ENCODE measurements at places on chromosomes 3 and 15.

- no peak for DNase-seq
Measured at GRCh38 chr3:143850877-143851276, 2.6 kb upstream of the SLC9A9 start.

DNA sequence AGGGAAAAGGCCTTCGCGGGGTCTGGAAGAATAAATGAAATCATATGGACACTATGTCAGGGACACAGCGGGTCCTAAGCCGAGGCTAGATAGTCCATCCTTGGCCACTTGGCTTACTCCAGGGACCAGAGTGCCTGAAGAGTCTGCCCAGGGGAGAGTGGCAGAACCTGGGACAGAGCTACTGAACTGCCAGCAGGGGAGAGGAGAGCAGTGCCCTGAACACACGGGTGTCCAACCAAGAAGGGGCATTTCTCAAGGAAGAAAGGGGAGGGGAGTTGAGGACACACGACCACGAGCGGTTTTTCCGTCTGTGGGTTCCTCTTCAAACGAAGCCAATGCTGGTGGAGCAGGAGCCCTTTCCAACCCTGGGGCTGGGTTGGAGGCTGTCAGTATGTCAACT is 1.0 kb downstream of the ACAN start:
- no peak for DNase-seq

- DNase-seq, result no peak
Measured at GRCh38 chr15:91108421-91108820, 8.4 kb downstream of the SV2B start.

DNA sequence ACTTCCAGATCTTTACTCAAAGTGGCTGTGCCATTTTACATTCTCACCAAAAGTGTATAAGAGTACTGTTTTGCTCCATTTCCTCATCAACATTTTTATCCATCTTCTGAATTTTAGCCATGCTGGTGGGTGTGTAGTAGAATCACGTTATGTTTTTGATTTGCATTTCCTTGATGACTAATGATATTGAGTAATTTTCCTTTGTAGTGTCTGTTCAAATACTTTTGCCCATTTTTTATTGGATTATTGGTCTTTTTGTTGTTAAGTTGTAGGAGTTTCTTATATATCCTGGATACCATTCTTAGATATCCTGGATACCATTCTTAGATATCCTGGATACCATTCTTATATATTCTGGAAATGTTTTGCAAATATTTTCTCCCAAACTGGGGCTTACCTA is 344.9 kb downstream of the LRRC3B start:
- no peak for DNase-seq

GRCh38 chr3:21392526-21392925 is 358.5 kb downstream of the ZNF385D start:
- DNase-seq, result no peak

DNA sequence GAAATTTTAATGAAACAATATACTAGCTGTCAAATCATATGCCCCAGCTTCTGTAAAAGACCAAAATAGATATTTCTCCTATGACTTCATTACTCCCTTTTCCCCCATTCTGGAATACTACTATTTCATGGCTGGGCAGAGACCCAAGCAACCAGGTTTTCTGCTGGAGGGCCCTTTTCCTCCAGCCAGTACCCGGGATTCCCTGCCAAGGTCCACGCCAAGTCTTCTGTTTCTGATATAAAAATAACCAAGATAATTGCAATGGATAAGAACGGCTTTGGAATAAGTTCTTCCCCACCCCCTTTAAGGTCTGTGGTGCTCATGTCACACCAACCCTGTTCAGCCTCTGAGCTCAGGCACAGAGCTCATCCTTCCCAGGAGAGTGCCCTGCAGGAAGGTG is 17.2 kb upstream of the NMNAT3 start:
- DNase-seq, result no peak

DNA sequence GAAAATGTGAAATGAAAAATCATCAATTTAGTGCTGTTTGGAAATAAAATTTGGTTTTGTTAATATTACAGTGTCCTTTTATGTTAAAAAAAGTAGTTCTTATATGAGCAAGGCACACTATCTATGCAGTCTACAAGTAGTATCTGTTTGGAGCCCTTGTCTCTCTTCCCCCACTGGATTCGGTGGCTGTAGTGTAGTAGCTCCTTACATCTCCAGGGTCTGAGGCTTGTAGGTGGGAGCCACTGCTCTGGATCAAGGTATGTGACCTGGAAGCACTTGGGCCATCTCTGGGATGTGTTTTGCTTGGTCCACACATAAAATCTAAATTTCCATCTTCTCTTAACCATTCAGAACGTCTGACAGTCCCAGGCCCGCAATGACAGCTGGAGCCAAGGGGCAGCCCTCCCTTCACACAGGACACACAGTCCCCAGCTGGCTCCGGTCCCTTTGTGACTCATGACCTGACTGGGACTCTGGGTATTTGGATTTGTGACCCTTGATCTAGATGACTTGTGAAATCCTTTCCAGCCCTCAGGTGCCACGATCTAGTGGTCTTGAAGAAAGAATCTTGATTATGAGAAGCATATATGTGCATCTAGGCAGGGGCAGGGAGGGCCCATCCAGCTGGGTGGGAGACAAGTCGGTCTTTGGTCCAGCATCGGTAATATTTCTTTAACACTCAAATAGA is 80.0 kb downstream of the USP13 start:
- no peak for DNase-seq

- no peak for DNase-seq
Measured at GRCh38 chr15:39582977-39583595, 2.2 kb downstream of the THBS1 start.

GRCh38 chr3:80734483-80734882 is 966.7 kb upstream of the ROBO1 start:
- DNase-seq, result no peak

- no peak for DNase-seq
Measured at GRCh38 chr3:89954137-89954536, 846.7 kb downstream of the EPHA3 start.

DNA sequence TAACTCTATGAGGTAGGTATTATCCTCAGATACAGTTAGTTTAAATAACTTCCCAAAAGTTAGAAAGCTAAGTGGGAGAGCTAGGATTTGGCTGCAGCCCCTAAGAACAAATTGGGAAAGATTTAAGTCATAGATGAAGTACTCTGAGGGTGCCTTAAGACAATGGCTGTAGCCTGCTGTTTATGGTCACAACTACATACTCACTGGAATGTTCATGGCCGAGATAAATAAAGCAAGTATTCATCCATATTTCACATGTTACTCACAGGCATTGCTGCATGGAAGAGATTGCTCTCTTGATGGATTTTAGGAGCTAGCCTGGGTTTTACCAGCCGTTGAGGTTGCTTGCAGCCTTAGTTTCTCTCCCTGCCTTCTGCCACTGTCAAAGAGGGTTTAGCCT is 145.0 kb downstream of the CMSS1 start:
- no peak for DNase-seq

DNA sequence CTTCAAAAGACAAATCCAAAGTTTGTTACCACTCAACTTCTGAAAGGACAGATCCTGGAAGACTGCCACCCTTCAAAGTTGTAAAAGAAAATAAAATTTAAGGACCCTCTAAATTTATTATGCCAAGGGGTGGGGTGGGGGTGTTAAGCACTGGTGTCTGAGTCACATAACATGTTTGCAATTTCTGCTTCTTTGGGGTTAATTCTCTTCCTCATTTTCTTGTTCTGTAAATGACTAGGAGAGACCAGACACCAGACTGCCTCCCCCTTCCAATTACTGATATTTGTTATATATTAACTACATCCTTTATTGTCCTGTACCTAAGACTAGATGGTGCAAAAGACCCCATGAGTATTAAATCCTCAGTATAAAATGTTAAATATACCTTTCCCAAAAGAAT is 242.8 kb downstream of the ZNF385D start:
- DNase-seq, result no peak

DNA sequence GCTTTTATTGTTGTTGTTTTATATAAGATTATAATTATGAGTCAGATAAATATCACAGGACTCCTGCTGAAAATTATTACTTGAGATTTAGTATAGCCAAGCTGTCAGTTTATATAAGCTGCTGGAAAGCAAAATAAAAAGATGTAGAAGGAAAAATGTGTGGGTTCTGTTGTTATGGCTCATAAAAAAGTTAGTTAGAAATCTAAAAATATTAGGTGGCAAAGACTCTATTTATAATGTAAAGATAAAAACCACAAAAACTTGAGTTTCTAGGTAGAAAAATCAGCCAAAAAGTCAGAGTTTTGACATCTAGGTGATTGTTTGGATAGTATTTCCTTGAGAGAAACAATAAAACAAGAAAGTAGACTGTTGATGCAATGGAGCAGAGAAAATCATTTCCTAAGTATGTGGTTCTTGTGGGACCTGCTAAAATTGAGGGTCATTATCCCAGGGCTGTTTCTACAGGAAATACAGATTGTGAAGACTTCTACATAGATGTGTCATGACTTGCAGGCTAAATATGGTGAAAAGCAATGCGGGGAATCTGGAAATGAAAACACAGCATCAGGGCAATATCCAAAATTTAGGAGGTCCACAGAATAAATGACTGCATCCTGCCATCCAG is 1109.6 kb upstream of the CADM2 start:
- no peak for DNase-seq

GRCh38 chr15:96320703-96321638 is 9.5 kb upstream of the NR2F2 start:
- DNase-seq, result no peak

- DNase-seq, result no peak
Measured at GRCh38 chr15:49863431-49864224, 242.8 kb downstream of the DTWD1 start.

- DNase-seq, result no peak
Measured at GRCh38 chr3:179224584-179224983, 26.3 kb downstream of the KCNMB3 start.

- no peak for DNase-seq
Measured at GRCh38 chr3:146682171-146682570, 77.0 kb upstream of the PLSCR5 start.

Data from renal cortex interstitium (tissue), 15 donors.